ENCODE measurements at places on chromosomes 2 and 18.

- DNase-seq, result no peak
Observed at GRCh38 chr2:165147186-165148045, 56.4 kb downstream of the SCN3A start.

GRCh38 chr2:71609029-71609428 lies 155.7 kb downstream of the DYSF start:
- no peak for DNase-seq

GRCh38 chr2:133092571-133092970 lies 422.6 kb upstream of the LYPD1 start:
- DNase-seq, result no peak

DNA sequence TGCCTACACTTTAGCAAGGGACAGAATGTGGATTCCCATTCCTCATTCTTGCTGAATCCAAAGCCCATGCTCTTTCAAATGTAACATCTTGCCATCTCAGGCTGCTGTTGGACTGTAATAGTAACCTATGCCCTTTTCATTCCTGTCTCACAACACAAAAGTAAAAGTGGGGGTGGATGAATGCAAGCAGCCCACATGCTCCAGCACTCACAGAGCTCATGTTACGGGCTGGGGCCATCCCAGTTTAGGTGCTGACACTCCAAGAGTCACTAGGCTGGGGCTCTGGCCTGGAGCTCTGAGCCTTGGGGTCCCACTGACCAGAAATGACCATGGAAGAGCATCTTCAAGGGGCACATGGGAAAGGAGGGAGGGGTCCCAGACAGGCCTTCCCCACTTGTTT lies 47.6 kb downstream of the CCBE1 start:
- no peak for DNase-seq

GRCh38 chr18:56283316-56283715 lies 355.1 kb downstream of the TXNL1 start:
- no peak for DNase-seq

DNA sequence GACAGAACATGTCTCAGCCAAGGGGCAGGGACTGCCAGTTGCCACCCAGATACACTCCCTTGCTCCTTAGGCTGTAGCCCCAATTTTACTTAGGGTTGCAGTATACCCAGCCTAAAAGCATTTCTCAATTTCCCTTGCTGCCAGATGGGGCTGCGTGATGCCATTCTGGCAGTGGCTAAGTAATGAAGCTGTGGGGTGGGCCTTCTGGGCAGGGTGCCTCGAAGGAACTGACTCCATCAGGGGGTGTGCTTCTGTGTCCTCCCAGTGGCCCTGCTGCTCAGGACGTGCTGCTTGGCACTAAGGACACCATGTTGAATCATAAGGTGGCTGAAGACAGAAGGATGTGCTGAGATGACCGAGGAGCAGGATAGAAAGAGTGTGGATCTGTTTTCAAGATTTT lies 74.2 kb downstream of the VWA3B start:
- no peak for DNase-seq

DNA sequence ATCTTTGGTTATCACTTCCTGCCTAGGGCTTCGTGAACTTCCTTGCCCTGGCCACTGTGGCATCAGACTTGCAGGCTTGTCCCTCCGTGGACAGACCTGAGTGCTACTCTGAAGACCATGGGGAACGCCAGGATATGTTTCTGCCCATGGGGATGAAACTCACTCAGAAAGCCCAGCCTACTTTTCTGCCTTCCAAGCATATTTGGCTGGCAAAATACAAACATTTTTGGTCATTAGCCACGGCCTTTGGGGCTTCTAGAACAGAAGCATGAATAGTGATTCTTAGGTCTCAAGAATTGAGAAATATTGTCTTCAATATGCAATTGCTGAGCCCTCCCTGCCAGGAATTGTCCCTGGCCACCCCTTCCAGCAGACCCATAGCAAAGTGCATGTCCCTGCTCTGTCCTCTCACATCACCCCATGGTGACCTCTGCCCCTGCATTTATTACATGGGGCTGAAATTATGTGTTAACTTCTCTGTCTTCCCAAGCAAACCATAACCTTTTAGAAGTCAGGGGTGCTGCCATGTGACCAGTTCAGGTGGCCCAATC lies 152.4 kb downstream of the OSR1 start:
- no peak for DNase-seq

DNA sequence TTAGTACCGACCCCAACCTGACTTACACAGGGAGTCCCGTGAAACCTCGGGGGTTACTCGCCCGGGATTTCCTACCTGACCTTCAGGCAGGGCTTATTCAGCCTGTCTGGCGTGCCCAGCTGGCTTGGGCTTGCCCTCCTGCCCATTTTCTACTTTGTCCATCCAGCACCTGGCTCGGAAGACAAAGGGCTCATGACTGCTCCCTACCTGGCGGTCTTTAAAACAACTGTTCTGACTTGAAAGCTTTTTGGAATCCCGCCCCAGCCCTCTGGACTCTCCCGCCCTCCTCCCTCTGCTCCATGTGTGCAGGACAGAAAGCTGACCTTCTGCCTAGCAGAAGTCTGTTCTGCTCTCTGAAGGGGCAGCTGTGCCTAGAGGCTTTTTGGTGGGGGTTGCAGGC lies 43.1 kb downstream of the ACKR3 start:
- DNase-seq, result no peak

GRCh38 chr2:107338059-107338458 lies 452.1 kb upstream of the ST6GAL2 start:
- DNase-seq, result no peak

GRCh38 chr2:109637749-109638570 lies 23.8 kb downstream of the SOWAHC start:
- DNase-seq, result no peak

DNA sequence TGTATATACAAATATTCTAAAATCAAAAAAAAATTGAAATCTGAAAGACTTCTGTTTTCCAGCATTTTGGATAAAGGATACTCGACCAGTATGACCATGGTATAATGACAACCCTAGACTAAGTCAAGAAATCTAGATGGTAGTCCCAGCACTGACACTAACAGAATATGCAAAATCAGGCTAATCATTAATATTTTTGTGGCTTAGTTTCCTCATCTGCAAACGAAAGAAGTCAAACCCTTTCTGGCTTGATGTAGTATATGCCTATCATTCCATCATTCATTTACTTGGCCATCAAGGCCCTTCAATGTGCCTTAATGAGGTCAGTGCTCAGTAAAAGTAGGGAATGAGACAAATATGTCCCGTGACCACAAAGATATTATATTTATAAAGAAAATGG lies 83.5 kb downstream of the NCKAP5 start:
- DNase-seq, result no peak

DNA sequence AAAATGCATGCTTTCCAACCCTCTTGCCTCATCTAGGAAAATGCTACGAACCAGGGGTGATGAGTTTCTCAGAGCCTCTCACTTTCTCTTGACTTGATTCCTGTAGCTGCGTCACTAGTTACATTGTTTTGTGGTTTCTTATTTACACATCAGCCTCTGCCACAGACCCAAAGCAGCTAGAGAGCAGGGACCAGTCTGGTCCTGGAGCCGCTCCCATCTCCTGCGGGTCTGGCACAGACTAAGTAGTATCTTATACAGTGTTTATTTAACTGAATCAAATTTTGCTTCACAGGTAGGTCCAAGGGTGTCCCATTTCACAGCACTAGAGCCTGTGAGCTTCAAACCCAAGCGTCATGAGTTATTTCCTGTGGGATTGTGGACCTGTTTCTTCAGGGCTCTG lies 310.5 kb downstream of the MYCN start:
- DNase-seq, result peak; percentile 30

DNA sequence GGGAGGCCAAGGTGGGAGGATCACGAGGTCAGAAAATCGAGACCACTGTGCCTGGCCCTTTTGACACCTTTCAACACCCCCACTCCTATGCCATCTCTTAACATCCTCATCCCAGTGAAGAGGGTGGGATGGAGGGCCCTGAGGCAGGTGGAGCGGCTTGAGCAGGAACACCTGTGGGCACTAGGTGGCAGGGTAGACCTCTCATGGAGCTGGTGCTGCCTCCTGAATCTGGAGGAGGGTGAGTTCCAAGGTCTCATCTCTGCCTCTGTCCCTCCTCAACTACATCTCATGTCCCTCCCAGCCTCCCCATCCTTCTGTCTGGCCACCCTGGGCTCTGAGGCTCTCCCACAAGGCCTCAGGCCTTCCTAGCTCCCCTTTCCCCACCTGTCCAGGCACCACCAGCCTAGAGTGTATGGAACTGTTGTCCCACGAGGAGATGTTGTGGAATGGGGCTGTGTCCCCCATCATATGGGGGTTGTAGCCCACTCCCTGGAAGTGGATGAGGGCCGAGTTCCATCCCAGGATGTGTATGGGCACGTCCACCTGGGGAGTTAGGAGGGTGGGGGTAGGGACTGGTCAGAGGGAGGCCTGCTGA lies 17.0 kb upstream of the CRYBA2 start:
- no peak for DNase-seq

GRCh38 chr2:168147830-168148794 lies 99.3 kb downstream of the STK39 start:
- DNase-seq, result no peak

- no peak for DNase-seq
Observed at GRCh38 chr2:191629976-191630712, 47.8 kb upstream of the NABP1 start.

DNA sequence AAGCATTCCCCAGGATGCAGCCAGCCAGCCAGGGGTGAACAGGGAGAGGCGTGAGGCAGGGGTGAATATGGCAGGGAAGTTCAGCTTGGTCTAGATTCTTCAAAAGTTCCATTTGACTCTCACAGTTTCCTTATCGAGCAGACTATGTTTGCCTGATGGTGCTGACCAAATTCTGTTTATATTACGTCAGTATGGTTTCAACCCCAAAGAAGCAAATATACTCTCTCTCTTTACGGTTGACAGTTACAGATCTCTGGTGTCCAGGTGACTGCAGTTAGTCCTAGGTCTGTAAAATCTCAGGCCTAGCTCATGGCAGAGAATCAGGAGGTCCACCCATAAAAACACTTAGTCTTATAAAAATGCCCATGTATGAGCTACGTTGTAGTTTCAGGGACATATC lies 38.3 kb upstream of the DNMT3A start:
- no peak for DNase-seq

DNA sequence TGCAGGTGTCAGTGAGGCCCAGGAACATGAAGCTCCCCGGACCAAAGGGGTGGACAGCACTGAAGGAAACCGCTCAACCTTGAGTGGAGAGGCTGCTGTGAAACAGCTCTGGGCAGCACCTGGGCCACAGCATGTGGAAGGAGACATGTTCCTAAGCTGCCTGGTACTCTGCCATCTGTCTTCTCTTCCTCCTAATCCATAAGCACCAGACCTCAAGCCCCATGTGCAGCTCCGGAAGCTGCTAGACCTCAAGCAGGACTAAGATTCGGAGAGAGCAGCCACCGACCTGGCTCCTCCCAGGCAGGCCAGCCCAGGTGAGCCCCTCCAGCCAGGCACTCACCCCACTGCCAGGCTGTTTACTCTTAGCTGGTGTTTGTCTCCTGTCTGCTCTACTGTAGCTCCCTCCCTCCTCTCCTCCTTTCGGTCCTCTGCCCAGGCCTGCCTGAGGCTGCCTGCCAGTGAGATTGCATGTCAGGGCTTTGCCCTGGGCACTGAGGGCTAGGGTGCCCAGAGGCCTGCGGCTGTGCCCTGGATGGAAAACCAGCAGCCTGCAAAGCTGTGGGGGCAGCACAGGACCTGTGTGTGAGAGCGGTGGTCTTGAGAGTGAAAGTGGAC lies 53.7 kb downstream of the BCL11A start:
- DNase-seq, result no peak

DNA sequence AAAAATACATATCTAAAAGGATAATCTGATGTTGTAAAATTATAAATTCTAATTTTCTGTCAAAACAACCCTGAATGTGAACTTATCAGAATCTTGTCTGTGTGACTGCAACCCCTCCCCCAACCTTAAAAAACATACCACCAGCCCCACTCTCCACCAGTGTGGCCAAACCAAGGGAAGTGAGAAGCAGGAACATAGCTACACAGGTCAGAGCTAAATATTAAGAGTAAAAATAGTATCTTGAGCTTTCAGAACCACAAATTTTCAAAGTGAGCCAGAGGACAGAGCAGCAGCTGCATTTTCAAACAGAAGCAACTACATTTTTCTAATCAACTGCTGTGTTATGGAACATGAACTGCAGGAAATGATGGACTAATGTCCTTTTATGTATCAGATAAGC lies 156.7 kb downstream of the SLC4A10 start:
- no peak for DNase-seq

GRCh38 chr2:237967463-237967951 lies 693 bp downstream of the UBE2F start:
- DNase-seq, result no peak

DNA sequence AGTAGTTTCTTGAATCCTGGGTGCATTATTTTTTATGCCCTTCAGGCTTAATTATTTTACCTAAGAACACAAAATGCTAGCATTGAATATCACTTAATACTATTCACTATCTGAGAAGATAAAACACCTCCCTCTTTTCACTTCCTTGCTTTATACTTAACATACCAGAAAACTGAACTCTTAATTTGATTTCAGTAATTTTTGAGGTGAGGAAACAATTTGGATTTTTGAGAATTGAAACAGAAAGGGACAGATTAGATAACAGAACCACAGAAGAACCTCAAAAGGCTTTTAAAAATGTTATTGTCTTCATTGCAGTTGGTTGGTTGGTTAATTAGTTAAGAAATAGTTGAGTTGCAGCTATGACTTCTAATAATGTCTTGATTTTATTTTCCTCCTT lies 69.5 kb downstream of the GPD2 start:
- no peak for DNase-seq

DNA sequence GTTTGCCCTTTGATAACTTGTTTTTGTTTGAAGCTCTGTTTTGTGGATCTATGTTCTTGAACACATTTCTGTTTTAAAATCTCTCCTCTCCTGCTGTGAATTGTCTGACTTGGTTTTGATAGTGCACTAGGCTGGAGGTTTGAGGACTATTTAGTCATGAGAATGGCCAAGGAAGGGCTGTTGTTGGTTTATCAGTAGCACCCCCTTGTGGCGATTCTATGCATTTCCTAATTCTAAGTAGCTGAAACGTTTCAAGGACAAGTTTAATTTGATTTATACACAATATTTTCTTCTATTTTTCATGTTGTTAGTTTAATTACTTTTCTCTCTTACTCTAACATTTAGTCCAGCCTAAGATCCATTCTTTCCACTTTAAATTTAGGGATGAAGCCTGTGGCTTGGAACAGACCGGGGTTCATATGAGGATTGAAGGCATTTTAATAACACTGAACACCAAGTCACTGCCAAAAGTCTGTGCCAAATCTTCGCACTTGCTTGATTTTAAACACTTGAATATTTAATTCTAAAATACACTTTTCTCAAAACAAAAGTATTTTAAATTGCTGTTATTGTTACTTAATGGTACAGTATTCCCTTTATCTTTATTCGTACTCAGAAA lies 166.0 kb downstream of the SOCS6 start:
- peak; percentile 44 for DNase-seq

GRCh38 chr2:26682155-26682554 lies 10.4 kb upstream of the KCNK3 start:
- DNase-seq, result no peak

DNA sequence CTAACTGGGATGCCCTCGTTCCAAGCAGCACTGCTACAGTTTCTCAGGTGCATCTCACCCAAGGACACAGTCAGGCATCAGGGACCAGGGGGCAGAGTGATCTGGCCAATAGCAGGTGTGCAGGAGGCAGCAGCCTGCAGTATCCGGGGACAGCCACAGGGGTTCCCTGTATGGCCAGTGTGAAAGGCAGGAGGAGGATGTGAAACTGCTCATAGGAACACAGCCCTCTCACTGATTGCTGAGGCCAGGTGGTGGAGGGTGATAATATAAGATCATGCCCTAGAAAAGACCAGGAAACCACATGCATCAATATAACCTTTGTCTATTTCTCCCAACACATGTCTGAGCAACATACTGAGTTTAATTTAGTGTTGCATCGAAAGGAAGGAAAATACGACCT lies 112.7 kb upstream of the TACR1 start:
- no peak for DNase-seq

All from LNCaP clone FGC (cell line).